ENCODE measurements at places on chromosomes 6 and 20.

DNA sequence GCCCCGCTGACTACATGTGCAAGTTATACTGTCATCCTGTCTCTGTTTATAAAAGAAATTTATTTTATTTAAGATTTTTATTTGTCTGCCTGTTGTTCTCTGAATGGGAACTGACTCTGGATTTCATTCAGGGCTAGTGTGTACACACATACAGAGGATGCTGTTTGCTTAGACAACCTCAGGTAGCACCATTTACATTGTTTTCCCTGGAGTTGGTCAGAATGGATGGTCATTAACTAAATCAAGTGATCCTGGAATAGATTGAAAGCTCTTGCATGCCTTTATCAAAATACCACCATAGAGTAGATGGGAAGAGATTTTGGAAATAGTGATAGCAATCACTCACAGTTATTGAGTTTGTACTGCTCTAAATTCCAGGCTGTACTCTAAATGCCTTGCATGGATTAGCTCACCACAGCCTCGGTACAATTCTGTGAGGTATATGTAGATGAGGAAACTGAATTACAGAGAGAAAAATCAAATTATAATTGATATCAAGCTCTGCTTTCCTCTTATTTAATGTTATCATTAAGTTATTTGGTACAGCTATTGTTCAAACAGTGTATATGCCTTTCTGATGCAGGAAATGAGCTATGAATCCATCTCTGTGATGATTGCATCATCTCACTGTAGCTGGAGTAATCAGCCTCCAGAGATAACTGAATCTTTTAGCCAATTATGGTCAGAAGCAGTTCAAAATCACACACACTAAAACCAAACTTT is 51.9 kb downstream of the RNF217 start:
- no peak for DNase-seq

DNA sequence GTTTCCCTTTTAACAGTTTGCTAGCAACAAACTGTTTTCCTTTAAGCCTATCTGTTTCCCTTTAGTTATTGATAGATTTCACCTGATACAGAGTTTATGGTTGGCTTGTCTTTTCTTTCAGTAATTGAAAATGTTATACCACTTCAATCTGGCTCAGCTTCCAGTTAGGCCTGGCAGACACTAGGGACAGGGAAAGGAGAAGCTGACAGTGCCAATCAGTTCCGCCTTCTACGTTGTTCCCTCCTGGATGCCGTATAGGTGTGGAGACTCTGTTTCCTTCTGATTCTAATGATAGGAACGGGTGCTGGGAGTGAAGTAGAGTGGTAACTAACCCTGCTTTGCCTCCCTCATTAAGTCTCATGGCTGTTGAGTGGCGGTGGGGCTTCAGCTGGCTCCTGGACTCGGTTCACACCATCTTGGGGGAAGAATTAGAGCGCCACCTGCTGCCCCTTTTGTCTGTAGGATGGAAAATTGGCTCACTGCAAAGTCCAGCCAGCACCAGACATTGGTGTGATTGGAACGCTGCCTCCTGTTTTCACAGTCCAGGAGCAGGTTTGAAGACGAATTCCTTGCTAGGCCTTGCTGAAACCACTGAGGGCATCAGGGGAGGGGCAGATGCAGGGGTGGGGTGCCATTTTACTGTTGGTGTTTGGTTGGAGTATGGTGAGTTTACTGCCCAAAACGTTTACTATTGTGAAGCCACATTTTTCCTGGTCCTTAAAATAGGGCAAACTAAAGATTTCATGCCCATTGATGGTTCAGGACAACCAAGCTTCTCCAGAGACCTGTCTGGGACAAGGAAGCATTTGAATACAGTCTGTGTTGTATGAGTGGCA is 1729.5 kb downstream of the GRIK2 start:
- DNase-seq: peak; percentile 68

- DNase-seq: no peak
These were observed 129.3 kb upstream of the UST start for GRCh38 chr6:148617530-148617929.

GRCh38 chr6:166173281-166173951 is 5.8 kb upstream of the TBXT start:
- peak; percentile 25 for DNase-seq

GRCh38 chr6:118325220-118325860 is 222.8 kb upstream of the PLN start:
- no peak for DNase-seq

GRCh38 chr20:52619671-52620070 is 352.5 kb upstream of the TSHZ2 start:
- no peak for DNase-seq

GRCh38 chr6:136726837-136727557 is 65.3 kb downstream of the MAP3K5 start:
- DNase-seq: no peak

GRCh38 chr6:111950661-111951496 is 77.6 kb upstream of the FYN start:
- peak; percentile 66 for DNase-seq

DNA sequence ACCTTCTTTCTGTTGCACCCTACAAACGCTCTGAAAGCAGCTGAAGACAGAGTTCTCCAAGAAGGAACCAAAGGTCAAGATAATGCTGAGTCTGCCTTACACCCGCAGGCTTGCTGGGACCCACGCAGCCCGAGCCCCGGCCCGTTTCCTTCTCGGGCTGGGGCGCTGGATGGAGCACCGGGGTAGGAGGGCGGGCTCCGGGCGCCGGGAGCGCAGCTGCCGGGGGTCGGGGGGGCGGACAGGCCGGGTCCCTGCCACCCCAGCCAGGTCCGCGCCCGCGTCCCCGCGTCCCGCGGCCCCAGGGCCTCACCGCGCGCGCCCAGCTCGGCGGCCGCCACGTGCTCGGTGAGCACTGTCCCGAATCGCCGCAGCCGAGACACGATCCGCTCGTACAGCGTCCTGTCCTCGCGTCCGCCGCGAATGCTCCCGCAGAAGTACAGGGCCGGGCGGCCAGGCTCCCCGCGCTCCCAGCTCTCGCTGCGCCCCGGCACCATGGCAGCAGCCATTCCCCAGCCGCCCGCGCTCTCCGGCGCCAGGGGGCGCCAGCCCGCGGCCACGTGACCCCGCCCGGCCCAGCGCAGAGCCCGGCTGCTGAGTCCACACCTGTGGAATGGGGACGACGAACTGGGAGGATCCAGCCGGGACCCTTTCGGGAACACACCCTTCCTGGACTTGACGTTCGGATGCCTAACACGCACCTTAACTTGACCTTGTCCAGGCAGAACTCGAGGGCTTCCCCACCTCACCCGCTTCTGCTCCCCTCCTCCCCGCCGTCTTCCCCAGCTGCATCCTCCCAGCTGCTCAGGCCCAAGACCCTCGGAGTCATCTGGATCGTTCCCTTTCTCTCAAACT is at the start of gene DNPH1:
Gene DNPH1 (minus strand): TSS at position 531 of the 852 bp plus-strand sequence. CDS start 25 bp downstream, at position 506.
- peak; percentile 94 for DNase-seq

GRCh38 chr6:39961178-39961577 is 26.9 kb upstream of the MOCS1 start:
- no peak for DNase-seq

GRCh38 chr20:16260911-16261310 is 312.3 kb downstream of the KIF16B start:
- no peak for DNase-seq

DNA sequence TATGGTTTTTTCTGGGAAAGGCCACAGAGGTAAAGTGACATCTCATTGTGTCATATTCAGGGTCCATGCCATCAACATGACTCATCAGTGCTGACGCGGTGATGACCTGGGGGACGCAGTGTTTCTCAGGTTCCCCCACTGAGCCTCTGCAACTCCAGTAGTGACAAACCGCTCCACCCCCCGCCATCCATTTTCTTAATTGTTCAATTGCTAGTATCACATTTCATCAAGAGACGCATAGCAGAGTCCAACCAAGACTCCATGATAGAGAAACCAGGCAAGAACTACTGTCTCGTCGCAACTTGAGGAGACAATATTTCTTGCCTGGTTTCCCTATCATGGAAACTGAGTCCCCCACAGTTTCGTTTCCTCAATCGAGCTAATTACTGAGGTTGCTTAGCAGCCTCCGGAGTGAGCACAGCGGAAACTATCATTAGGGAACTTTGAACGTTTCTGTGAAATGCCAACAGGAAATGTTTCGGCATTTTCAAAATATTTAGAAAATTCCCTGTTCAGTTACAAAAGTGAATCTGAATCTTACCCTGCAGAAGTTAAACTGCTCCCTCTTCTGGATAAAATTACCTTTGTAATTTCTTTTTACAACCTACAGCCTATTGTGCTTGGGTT is 12.2 kb upstream of the SERPINB1 start:
- DNase-seq: peak; percentile 66

DNA sequence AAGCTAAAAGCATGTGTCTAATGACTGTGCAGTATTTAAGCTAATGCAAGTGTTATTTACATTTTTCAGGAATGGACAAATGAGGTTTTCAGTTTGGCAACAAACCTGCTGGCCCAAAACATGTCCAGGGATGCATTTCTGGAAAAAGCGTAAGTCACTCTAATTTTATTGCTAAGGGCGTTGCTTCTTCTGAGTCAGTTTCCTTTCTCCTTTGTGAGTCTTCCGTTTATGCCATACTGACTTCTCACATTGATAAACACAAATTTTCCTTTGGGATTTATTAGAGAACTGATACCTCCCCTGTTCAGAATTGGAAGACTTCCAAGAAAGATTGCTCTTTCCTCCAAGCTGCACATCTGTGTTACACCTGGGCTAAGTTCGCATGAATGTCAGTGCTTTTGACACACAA is 422.9 kb upstream of the PLCB4 start:
- DNase-seq: no peak

DNA sequence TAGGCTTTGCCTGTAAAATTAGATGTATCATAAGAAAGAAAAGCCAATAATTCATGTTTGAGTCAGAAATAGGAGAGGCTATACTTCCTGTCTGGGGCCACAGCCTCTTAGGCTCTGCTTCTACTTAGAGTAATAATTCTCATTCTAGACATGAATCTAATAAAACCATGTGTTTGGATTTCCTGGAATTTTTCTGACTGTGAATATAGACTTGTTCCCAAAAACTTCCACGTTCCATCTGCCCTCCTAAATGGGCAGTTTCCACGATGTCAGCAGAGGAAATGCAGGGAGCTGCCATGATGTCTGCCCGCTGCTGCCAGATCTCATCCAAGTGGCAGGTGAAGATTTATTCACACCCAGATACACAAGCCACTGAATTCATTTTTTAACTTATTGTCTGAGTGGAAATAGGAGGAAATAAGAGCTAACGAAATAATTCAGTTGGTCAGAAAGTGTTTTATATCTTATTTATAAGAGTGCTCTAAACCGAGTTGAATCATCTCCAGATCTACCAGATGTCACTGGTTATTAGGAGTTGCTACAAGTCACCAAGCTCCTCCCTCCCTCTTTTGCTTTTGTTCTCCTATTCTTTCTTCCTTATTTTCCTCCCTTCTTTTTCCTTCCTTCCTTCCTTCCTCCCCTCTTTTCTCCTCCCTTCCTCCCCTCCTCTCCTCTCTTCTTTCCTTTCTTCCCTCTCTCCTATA is 69.3 kb downstream of the ALDH8A1 start:
- no peak for DNase-seq

DNA sequence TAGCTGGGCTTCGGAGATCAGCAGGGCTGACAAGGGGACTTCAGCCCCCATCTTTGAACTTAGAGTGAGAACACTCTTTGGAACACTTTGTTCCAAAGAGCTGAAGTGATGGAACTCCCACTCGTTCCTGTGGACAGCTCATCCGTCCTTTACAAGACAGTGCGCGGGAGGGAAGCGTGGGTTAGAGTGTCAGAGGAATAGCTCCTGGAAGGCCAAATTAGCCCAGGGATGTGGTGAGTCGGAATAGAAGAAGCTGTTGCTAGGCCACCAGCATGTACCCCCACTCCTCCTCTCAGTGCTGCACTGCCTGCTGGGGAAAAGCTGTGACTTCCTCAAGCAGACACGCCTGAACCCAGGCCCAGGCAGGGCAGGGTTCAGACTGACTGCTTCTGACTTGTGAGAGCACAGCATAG is 1.7 kb downstream of the SDCBP2 start:
- DNase-seq: no peak

DNA sequence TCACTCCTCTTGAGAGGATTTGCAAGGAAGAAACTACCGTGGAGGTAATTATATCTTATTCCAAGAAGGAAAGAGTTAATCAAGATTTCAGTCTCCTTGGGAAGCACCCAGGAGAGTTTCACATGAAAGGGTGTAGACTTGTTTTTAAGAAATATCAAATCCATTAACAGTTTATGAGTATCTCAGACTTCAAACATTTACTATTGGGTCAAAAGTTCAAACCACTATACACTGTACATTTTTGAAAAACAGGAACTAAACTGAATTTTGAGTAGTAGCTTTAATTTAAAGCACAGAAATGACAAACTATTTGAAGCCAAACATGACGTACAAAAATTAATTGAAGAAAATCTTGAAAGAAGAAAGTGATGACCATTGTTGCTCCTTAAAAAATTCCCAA is 164.0 kb downstream of the FOXC1 start:
- DNase-seq: no peak

DNA sequence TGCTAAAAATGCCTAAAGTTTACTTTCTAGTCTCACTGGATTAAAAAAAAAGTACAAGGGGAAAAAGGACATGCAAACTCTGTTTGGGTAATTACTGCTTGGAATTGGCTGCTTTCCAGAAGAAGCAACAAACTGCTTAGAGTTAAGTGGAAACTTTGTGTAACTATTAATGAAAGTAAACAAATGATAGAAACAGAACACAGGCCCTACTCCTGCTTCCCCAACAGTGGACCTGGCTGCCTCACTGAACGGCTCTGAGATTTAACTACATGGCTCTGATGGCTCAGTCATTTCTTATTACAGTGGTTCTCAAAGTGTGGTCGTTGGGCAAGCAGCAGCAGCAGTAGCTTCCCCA is 108.5 kb downstream of the MAN1A1 start:
- peak; percentile 24 for DNase-seq

DNA sequence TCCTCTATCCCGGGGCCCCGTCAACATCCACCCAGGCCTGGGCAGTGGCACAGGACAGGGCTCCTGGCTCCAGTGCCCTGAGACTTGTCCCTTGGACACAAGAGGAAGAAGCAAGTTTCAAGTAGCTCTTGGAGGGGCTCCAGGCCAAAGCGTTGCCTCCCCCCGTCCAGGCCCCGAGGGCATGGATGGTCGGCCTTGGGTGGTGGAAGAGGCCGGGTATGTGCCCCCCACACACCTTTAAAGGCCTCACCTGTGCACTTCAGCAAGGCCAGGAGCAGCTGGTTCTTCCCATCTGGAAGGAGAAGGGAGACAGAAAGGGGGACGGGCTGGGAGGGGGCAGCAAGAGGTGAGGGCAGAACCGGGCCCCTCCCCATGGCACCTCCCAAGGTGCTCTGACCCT is 190.3 kb downstream of the PREX1 start:
- DNase-seq: no peak

GRCh38 chr6:45533386-45533785 is 155.7 kb upstream of the SUPT3H start:
- no peak for DNase-seq

GRCh38 chr6:22328474-22328873 is 31.6 kb upstream of the PRL start:
- no peak for DNase-seq

DNA sequence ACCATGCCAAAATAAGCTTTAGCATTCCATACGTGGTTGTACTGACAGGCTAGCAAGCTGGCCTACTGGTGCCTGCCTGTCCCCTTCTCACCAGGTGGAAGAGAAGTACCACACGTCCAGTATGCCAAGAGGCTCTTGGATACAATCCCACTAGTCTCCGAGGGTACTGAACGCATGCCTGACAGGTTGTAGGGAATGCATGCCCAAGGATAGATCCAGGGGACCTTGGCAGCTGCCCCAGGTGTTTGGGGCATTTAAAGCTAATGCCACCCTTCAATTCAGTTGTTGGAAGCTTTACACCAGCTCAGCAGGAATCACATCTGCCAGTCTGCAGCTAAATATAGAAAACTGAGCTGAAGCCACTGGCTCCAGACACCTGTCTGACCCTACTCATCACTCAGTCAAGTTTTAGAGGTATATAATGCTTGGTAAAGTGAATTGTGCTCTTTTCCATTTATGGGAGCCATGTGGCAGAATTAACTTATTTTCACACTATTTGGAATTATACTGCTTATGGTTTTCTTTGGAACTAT is 4.9 kb downstream of the TUBB2B start:
- DNase-seq: no peak
